ENCODE measurements at places on chromosomes 2 and 18. TPM values are rescaled to one million over a fixed set of nuclear protein-coding genes. Genes with fewer than 3 reads are reported as not detected.

The KCNE4 gene
- 7.3 TPM for total RNA-seq

- no peak for DNase-seq
Observed at GRCh38 chr2:17070711-17071110, 405.1 kb upstream of the CYRIA start.

DNA sequence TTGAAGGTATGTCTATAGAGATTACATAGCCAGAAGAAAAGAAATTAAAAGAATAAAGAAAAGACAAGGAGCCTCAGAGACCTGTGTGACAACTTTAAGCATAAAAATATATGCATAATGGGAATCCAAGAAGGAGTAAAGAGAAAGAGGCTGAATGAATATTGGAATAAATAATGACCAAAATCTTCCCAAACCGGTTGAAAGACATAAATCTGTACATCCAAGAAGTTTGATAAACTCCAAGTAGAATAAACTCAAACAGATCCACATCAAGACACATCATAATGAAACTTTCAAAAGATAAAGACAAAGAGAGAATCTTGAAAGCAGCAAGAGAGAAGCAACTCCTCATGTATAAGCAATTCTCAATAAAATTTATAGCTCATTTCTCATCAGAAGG is 132.4 kb upstream of the ZNF516 start:
- no peak for DNase-seq

GRCh38 chr2:195501746-195502145 is 155.3 kb upstream of the SLC39A10 start:
- no peak for DNase-seq

- no peak for DNase-seq
Observed at GRCh38 chr2:235570256-235570655, 76.4 kb downstream of the AGAP1 start.

GRCh38 chr2:30026091-30027055 is 105.0 kb upstream of the ALK start:
- DNase-seq = peak; percentile 59

The CHRNG gene
- total RNA-seq = not detected

- DNase-seq = no peak
Observed at GRCh38 chr2:187698374-187699110, 144.3 kb upstream of the TFPI start.

The TMEM17 gene
- 4.9 TPM for total RNA-seq

GRCh38 chr2:112275311-112275886 is at the start of gene ZC3H6:
TSS of gene ZC3H6 (plus strand) at chr2:112275597. CDS start at chr2:112275995, 398 bp downstream.
- peak; percentile 99 for DNase-seq

The CD207 gene
- 1.4 TPM for total RNA-seq

- no peak for DNase-seq
Observed at GRCh38 chr2:121348128-121348740, 63.2 kb upstream of the TFCP2L1 start.

DNA sequence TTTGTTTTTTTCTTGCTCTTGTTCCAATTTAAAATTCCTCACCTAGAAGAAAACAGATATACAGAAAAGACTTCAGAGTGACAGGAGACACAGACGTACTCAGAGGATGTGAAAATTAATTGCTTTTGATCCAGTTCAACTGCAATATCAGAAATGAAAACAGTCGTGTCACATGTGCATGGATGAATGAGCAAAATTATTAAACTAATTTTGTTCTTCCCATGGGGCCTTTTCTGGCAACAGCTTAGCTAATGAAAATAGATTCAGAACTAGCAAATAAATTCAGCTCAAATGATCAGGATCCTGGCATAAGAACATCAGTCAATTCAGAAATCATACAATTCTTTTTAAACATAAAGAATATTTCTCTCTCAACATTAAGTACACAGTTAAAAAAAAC is 100.5 kb downstream of the CABYR start:
- no peak for DNase-seq

DNA sequence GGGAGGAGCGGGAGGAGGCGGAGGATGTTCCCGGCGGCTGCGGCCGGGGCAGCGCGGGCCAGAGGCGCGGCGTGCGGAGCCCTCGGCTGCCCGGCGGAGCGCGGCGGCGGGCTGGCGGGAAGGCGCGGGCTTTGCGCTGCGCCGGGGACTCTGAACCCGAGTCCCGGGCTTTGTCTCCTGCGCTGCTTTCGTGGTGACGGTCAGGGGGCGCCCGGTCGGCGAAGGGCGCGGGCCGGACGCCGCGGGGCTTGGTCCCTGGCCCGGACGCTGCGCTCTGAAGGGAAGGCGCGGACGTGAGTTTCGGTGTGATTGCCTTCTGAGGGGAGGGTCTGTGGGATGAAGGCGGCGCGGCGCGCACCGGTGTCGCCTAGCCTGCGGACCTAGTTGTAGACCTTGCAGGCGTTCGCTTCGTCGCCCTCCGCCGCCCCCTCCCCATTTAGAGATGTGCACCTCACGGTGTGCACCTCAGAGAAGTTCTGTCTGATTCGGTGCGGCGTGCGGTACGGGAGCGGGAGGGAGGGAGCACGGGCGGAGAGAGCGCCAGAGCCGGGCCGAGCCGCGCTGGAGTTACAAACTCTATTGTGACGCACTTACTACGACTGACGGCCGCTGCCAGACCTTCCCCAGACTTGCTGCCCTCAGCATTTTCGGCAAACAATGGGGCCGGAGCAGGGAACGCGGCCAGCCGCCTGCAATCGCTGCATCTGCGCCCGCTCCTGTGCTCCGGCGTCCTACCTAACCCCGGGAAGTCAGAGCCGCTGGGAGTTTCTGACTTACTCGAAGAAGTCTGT is 2.1 kb downstream of the BCL2L11 start:
- DNase-seq = peak; percentile 90

DNA sequence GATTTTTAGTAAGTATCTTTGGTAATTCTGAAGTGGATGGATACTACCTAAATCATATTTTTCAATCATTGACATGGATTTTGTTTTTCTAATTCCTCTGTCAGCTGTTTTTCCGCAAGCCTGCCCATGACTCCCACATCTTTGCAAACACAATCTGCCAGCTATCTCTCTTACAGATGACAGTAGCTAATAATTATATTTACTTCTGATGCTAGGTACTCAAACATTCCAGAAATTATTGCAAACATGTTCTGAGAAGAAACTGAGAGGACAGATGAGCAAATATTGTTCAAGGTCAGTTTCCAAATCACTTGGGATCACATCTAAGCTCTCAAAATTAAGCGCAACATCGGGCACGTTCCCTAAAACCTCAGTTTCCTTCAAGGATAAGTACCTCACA is 270.0 kb upstream of the CDH19 start:
- DNase-seq = no peak

GRCh38 chr2:42200926-42201855 is 32.0 kb downstream of the EML4 start:
- DNase-seq = no peak

- no peak for DNase-seq
Observed at GRCh38 chr2:132953771-132954170, 283.8 kb upstream of the LYPD1 start.

The SPP2 gene
- total RNA-seq = not detected

- no peak for DNase-seq
Observed at GRCh38 chr2:54372361-54372760, 83.8 kb upstream of the SPTBN1 start.

DNA sequence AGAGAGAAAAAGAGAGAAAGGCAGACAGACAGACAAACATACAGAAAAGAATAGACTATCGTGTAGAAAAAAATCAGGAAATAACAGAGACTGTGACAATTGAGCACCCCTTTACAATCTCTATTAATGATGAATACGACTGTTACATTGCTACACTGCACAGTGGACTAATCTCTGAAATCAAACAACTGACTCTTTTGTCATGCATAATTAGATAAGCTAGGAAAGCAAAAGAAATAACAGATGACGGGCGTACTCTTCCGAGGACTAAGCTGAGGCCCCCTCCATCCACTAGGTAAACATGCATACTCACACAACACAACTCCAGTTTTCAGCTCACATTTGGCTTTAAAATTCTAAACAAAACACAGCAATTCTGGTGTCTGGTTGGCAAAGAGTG is 267.0 kb downstream of the NOL4 start:
- DNase-seq = no peak

GRCh38 chr18:22505141-22505591 is 87.5 kb upstream of the CTAGE1 start:
- no peak for DNase-seq

The MEP1B gene
- total RNA-seq = not detected

- no peak for DNase-seq
Observed at GRCh38 chr2:238145046-238145445, 6.6 kb downstream of the KLHL30 start.

The GBX2 gene
- total RNA-seq = not detected

GRCh38 chr2:205386109-205386508 is 296.2 kb upstream of the NRP2 start:
- no peak for DNase-seq

DNA sequence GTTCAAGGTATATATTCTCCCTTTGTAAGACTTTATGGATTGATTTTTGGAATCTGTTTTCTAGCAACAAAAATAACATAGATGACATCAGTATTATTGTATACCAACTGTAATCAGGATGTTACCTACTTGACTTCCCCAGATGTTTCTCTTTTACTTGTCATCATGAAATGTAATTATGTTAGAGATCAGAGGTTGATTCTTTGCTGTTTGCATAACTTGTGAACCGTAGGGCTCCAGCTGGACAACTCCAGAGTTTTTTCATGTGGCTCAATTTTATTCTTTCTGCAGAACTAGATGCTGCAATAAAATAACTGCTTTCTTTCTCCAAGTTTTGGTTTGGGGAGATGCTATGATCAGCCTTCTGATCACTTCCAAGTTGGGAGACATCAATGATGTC is 58.1 kb downstream of the SPOPL start:
- no peak for DNase-seq

DNA sequence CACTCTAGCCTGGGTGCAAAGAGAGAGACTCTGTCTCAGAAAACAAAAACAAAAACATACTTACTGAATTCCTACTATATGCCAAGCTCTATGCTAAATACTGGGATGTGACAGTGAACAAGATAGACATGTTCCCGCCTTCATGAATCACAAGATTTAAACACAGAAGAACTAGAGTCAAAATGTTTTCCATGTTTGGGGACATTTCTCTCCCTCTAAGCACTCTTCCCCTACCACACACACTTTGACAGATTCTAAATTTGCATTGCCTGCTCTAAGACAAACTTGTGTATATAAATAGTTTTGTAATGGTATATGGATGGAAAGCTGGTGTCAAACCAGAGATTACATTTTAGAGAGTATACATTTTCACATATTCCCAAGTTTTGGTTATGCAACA is 11.1 kb downstream of the CYBRD1 start:
- no peak for DNase-seq

- DNase-seq = no peak
Observed at GRCh38 chr2:197707316-197708213, 2.4 kb downstream of the MARS2 start.

The SERPINB11 gene
- total RNA-seq = not detected

DNA sequence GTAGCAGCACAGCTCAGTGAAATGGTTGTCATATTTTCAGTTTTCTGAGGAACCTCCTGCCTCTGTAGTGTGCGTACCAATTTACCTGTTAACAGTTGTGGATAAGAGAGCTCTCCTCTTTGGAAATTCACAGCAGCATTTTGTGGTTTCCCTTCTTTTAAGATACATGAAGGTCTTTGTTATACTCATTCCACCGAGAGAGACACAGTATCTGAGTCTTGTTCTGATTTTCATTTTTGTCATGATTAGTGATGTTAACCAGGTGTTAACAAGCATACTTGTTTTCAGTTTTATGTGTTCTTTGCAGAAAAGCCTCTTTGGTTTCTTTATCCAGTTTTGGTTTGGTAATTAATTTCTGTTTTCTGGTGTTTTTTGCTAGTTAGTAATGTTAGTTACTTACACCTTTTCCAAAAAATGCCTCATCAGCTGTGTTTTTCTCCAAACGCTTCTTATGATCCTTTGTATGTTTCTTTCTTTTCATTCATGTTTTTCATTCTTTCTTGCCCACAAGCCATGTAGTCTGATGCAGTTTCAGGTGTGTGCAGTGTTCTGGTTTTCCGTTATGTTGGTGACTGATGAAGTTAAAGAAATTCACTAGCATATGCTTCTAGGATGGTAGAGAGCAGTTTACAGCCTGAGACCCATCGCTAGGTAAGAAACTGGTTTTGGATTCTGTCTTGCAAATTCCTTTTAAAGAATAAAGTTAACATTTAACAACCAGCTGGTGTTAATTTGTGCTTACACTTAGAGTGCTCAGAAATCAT is 30.1 kb downstream of the CCDC74A start:
- DNase-seq = no peak

The POU3F3 gene
- total RNA-seq = not detected

GRCh38 chr2:43332653-43333052 is 106.2 kb upstream of the ZFP36L2 start:
- DNase-seq = no peak

DNA sequence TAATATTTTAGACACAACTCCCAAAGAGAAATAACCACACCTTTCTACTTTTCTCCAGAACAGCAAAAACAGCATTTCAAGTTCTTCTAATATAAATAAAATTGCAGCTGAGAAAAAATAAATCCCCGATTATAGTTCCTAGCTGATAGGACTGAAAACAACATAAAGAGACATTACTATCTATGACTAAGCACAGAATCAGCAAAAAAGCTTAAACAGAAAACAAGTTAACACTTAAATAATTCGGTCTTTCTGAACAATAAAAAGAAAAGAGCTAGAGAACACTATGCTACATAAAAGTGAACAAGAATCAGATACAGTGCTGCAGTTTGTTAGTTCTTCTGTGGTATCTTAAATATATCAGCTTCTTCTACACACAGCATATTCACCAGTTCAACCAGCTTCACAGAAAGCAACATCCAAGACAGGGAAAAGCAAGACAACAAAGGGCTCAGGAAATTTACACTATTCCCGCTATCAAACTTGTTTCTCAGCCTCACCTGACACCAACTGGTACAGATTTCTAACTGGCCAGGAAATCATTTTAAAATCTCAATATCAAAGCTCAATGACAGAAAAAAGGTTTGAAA is 28.6 kb downstream of the FEZ2 start:
- DNase-seq = no peak

DNA sequence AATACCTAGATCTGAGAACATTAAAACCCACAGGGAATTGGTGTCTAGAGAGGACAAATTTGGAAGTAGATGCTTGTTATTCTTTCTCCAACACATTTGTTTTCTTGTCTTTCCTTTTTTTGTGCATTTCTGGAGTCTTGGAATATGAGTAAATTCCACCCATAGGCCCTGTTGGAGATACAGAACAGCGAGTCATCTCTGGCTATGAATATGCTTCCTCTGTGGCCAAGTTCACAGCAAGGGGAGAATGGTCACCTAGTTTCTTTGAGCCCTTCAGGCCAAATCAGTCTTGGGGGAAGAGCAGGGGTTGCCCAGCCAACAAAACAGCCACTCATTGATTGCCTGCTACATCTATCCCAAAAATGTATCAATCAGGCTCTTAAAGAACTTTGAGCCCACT is 31.3 kb downstream of the SP140L start:
- no peak for DNase-seq

The NAT8 gene
- total RNA-seq = not detected

- no peak for DNase-seq
Observed at GRCh38 chr2:195552581-195552980, 104.4 kb upstream of the SLC39A10 start.

GRCh38 chr18:23484561-23485182 is 18.6 kb upstream of the RMC1 start:
- no peak for DNase-seq

All from sciatic nerve (tissue), 2 donors.